ENCODE measurements at places on chromosomes 6 and 20. TPM values are rescaled to one million over a fixed set of nuclear protein-coding genes. Genes with fewer than 3 reads are reported as not detected.

GRCh38 chr6:37033255-37033654, 27.8 kb downstream of the FGD2 start:
- no peak for DNase-seq

GRCh38 chr6:37174515-37175331, 4.8 kb downstream of the PIM1 start:
- no peak for DNase-seq

Gene CDC5L
- total RNA-seq, result 26.2 TPM

Gene GJA10
- total RNA-seq, result not detected

Gene OPRM1
- not detected for total RNA-seq

Data from dermis blood vessel endothelial cell (primary cell).